Activated T-helper 17 cell treated with anti-CD3 and anti-CD28 coated beads, Interleukin-2, amount 50 U/mL, for 72 hours (primary cell): ENCODE measurements at places on chromosomes 13 and 19. TPM values are rescaled to one million over a fixed set of nuclear protein-coding genes. Genes with fewer than 3 reads are reported as not detected.

The SIGLEC10 gene
- total RNA-seq = 0.19 TPM

- ATAC-seq = no peak
Observed at GRCh38 chr19:10612499-10613119, 12.7 kb upstream of the SLC44A2 start.

The CABP5 gene
- total RNA-seq = not detected

DNA sequence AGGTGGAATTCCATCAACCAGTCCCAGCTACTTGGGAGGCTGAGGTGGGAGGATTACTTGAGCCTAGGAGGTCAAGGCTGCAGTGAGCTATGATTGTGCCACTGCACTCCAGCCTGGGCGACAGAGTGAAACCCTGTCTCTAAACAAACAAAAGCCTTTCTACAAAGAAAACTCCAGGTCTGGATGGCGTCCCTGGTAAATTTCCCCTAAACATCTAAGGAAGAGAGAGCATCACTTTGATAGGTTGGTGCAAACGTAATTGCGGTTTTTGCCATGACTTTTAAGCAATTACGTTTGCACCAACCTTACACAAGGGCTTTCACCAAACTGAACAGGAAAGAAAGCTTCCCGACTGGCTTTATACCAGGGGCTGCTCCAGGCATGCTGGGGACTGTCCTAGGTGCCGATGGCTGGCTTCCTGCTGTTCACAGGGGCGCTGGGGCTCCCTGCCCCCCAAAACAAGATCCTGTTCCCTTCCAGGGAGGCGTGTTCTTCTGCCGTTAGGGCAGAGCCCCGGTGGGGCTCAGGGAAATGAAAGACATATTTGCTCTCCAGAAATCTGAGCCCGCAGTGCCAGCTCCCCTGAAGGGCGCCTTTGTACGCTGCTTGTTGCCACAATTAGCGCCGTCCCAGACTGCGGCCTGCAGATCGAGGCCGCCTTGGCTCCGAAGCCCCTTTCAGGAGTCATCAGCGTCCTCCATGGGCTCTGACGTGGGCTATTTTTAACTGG lies 38.7 kb upstream of the KLF2 start:
- no peak for ATAC-seq

DNA sequence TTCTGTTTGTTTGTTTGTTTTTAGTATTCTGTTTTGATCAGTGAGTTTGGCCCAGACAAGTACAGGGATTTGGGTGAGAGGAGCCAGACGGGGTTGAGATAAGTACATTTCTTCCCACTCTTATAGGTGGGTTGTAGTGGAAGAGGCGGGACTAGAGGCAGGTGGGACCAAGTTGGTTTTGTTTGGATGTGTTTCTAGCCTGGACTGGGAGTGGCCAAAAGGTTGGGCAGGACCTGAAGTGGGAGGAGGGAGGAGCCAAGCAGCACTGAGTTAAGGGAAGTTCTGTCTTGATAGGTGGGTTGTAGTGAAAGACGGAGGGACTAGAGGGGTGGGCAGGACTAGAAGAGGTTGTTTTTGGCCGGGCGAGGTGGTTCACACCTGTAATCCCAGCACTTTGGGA lies 9.0 kb downstream of the DNASE2 start:
- ATAC-seq = no peak

DNA sequence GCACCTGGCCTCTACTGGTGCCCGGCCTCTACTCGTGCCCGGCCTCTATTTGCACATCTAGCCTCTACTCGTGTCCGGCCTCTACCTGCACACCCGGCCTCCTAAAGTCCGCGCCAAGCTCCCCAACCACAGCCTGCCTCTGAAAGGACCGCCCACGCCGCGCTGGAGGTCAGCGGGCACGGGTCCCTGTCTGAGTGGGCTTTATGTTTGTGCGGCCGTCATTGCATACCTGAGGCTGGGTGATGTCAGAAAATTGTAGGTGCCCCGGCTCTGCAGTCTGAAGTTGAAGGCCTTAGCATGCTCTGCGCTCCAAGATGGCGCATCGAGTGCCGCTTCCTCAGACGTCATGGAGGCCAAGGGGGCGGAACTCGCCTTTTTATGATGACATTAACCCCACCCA lies 1.1 kb downstream of the ZNF135 start:
- ATAC-seq = no peak

GRCh38 chr19:47886010-47886559 lies at the start of gene SULT2A1:
Gene SULT2A1 (minus strand): TSS chr19:47886315. CDS start chr19:47886257, 58 bp downstream.
- ATAC-seq = no peak
